ENCODE measurements at places on chromosomes 7 and 10.

DNA sequence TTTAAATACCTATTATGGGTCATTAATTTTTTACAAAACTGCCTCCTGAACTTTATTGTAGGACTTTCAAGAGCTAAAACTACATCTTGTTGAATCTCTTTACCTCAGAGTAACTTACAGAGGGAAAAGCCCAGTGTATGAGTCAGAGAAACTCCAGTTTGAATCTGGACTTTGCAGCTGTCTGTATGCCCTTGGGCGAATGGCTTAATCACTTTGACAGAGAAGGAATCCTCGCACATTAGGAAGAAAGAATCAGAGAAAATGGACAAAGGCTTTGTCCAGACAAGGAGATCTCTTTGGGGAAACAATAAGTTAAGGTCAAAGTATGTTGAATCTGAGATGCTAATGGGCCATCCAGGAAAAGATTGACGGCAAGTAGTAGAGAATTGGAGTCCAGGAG lies 484.2 kb upstream of the CELF2 start:
- H3K27ac ChIP-seq: no peak overlapping the region
- no peaks in the 10 kb centered on the region for H3K36me3 ChIP-seq
- DNase-seq: no peak
- no peaks in the 10 kb centered on the region for H3K4me1 ChIP-seq

DNA sequence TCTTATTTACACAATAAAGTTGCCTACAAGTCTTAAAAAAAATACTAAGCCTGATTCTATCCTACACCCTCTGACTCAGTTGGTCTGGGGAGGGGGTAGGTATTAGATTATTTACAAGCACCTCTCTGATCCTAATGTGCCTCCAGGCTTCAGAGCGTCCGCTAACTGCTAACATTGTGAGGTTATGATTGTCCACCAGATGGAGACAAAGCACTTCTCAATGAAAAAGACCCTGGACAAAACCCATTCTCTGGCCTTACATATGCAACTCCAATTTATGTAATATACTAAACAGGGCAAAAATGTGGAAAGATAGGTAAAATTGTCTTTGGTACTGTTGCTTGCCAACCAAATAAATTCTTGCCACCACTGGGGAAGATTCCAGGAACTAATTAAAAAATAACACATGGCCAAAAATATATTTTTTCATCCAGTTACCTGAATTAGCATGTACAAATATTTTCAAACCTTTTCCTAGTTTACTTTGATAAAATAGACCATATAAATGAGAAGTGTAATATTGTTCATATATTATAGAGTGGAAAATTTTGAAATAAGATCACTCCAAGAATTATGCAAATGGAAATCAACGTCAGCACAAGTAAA lies 92.4 kb downstream of the KIF20B start:
- no peaks in the 10 kb centered on the region for H3K27me3 ChIP-seq
- H3K4me3 ChIP-seq: no peak overlapping the region
- H3K27ac ChIP-seq: no peak overlapping the region
- H3K36me3 ChIP-seq: no peaks in the 10 kb centered on the region
- DNase-seq: peak; percentile 81

DNA sequence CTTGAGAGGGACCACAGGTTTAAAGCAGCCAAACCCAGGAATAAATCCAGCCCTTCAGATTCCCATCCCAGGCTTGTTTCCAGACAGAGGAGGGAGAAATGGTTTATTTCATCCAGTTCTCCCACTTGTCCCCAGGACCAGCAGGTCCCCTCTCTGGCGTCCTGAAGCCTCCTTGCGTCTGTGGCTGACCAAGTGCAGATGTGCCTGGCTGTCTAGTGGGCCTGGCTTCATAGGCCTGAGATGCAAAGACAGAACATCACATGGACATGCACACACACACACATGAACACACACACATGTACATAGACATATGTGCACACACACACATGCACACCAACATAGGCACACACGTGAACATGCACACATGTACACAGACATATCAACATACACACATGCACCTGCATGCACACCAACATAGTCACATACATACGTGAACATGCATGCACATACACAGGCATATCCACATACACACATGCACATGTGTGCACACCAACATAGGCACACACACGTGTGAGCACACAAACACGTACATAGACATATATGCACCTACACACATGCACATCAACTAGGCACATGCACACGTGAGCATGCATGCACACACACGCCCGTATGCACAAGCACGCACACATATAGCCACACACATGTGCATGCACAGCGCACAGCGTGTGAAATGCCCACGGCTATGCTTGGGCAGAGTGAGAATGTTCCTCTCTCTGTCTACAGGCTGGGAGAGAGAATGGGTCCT lies 10.7 kb downstream of the FOXL3 start:
- DNase-seq: peak; percentile 58
- no peak overlapping the region for H3K27ac ChIP-seq
- no peaks in the 10 kb centered on the region for H3K4me1 ChIP-seq
- no peak overlapping the region for H3K4me3 ChIP-seq
- no peaks in the 10 kb centered on the region for H3K36me3 ChIP-seq

DNA sequence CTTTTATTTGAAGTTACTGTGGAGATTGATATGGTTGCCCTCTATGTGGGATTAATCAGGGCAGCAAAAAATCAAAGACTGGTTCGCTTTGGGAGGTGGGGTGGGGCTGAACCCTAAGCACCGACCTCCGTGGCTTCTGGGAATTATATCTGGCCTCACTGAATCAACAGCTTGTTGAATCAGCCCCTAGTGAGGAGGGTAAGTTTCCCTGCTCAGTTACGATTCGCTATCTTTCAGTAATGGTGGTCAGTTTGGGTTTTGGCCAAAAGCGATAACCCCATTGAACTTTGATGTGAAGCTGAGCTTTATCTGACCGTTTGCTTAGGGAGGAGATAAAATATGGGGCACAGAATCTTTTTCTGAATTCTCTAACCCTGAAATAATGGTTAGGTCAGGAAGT lies 16.6 kb upstream of the ARPC1A start:
- H3K36me3 ChIP-seq: no peaks in the 10 kb centered on the region
- H3K27me3 ChIP-seq: no peaks in the 10 kb centered on the region
- no peak for DNase-seq
- peaks cover 4% of the 10 kb centered on the region for H3K4me1 ChIP-seq
- H3K4me3 ChIP-seq: no peak overlapping the region

DNA sequence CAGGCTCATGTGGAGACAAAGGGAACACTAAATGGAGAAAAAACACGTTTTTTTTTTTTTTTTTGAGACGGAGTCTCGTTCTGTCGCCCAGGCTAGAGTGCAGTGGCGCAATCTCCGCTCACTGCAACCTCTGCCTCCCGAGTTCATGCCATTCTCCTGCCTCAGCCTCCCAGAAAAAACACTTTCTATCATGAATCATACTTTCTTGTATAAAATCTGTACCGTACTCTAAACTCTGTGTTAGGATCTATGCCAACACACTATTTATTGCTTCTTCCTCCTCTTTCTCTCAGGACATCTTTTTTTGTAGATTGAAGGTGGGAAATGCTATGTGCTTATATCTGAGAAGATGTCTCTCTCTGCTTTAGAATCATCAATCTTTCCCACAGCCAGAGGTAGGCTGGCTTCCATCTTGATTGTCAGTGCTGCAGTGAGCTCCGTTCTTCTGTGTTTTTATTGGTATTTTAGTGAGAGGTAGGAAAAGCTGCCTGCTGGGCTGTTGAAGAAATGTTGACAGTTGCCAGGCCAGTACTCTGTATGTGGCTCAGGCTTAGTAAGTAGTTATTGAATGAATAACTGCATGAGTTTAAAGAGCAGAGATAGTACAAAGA lies 101.1 kb downstream of the GPR85 start:
- H3K4me3 ChIP-seq: peak overlapping the region; percentile 39
- DNase-seq: no peak
- peak overlapping the region; percentile 95 for H3K27ac ChIP-seq
- peaks cover 47% of the 10 kb centered on the region for H3K4me1 ChIP-seq
- H3K36me3 ChIP-seq: no peaks in the 10 kb centered on the region
